ENCODE measurements at places on chromosomes 7 and 10.

DNA sequence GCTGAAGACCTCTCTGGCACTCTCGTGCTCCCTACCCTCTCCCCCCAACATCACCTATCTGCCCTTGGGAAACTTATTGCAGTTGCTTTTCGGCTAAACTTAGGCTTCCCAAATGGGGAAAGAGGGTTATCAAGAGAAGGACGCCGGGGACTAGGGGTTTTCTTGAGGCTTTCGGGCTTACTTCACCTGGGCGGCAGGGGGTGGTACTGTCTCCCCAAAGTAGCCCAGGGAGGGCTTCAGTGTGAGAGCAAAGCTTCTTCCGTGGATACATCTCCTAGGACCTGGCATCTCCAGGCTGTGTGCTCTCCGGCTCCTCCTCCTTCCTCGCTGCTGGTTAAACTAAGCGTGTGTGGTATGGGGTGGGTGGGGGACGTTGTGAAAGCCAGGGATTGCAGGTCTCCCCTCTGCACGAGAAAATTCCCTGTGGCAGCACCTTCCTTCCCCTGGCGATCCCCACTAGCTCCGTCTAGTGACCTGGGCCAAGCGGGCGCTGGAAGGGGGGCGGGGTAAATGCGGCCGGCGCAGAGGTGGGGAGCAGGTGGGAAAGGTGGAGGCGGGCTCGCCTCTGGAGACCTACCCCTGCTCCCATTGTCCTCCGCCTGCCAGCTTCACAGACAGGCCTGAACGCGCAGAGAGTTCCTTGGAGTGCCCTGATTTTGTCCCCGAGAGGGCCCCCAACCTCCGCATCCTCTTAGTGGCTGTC is 1.1 kb downstream of the PLXDC2 start:
- peak; percentile 61 for DNase-seq

GRCh38 chr7:116322541-116322940 is 112.2 kb downstream of the TES start:
- no peak for DNase-seq

DNA sequence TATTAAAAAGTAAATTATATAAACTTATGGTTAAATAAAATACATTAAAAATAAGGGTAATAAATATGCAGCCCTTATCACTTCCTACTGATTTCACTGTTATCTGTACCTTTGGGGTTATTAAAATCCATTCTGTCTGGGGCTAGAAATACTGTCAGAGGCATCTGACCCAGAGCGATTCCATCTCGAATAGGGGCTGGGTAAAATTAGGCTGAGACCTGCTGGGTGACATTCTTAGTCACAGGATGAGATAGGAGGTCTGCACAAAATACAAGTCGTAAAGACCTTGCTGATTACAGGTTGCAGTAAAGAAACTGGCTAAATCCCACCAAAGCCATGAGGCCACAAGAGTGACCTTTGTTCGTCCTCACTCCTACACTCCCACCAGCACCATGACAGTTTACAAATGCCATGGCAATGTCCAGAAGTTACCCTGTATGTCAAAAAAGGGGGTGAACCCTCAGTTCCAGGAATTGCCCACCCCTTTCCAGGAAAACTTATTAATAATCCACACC is 77.6 kb downstream of the COBL start:
- no peak for DNase-seq

DNA sequence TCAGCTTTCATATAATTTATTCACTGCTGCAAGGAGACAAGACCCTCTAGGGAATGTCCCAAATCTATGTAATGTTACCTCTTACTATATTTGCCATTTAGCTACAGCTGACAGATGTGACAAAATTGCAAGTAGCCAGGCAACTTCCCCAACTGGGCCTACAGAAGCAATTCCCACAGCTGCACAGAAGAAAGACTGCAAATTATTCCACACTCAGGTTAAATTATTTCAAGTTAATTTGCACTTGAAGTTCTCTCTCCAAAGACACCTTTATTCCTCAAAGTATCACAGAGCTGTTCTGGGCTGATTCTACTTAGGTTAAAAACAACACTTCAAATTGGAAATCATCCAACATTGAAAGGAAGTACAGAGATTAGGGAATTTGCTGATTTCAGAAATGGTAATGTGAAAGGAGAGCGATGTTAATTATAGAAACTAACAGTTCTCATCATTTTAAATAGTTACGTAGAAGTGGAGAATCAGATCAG is 133.6 kb downstream of the THSD7A start:
- DNase-seq, result no peak

DNA sequence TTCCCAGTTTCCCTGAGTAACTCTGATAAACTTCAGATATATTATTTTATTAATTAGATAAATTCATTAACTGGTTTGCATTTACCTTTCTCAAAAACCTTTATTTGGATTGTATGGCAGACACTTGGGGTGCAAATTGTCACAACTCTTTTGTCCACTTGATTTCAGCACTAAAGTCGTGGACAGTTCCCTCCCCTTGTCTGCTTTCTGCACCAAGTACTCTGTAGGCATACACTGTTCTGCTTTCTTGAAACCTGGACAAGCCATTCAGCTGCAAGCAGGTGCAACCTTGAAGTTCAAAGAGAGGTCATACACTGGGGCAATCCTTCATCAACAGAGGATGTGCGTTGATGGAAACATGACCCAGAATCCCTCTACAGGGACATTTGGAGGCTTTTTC is 162.9 kb downstream of the ARL5B start:
- peak; percentile 55 for DNase-seq

DNA sequence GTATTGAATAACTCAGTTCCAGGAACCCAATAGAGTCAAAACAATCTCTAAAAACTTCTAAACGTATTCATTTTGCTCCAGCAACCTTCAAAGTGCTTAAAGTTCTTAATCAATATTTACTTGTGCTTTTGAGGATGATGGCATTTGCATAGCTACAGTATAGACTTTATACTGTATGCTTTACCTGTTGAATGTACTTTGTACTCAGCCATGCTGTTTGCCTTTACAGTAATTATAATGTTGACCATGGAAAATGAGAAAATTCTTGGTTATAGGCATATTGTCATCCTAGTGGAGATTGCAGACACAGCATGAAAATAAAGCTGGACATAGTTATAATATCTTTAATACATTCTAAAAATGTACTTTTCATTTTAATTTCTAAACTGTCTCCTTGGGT is 762.7 kb upstream of the PHF14 start:
- no peak for DNase-seq

Measured in hematopoietic multipotent progenitor cell treated with erythropoietin and hydrocortisone succinate and interleukin-3 and kit ligand, for 4 days (in vitro differentiated cells).